ENCODE measurements at places on chromosomes 13 and 19.
A peak's percentile ranks its signal among the peaks of the same experiment; 100 is the strongest.

DNA sequence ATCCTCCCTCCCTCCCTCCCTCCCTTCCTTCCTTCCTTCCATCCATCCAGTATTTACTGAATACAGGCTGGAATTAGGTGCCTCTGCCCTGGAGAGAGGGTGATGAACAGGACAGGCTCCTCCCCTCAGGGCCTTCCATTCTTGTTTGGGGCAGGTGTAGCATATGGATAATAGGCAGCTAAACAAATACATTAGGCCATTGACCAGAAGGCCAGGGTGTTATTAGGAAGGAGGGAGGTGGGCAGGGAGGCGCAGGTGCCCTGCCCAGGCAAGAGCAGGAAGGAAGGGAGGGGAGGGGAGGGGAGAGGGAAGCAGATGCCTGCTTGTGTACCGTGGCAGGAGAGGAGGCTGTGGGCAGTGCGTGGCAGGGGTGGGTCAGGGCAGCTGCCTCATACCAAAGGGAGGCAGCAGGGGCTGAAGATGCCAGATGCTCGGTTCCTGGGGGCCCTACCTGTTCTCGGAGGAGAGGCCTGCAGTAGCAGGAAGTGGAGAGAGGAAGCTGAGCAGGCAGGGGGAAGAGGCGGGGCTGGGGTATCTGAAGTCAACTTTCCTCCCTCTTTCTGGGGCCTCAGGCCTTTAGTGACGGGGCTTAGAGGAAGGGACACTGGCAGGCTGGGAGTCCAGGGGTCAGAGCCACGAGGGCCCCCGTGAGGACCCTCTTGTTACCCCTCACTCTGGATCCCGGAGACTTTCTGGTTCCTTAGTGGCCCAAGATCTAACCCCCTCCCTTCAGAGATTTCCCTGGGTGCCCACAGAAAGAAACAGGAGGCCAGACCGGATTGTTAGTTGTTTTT lies at the start of gene RINL:
Gene RINL, minus strand, starts transcription at position 495 of the 794 bp plus-strand sequence. CDS start 1,533 bp downstream, outside the sequence.
- DNase-seq: peak; percentile 50

DNA sequence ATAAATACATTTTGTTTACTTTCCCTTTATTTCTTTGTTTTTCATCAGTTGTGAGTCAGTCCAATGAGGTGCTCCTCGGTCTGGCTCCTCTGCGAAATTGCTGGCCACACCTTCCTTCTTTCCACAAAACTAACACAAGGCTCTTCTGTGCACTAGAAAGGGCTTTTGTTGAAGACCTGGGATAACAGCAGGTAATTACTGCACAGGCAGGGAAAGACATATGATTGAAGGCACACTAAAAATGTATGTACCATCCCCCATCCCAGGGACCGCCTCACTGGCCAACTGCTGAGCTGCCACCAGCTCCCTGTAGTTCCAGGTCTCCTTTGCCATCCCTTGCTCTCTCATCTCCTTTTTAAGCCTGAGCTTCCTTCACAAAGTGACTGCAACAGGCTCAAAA lies 180.5 kb downstream of the EFNB2 start:
- no peak for DNase-seq

GRCh38 chr19:17281391-17282304 lies at the start of gene ANKLE1:
Gene ANKLE1 (plus strand): TSS chr19:17281901. CDS start chr19:17281921, 20 bp downstream.
- peak; percentile 21 for DNase-seq

DNA sequence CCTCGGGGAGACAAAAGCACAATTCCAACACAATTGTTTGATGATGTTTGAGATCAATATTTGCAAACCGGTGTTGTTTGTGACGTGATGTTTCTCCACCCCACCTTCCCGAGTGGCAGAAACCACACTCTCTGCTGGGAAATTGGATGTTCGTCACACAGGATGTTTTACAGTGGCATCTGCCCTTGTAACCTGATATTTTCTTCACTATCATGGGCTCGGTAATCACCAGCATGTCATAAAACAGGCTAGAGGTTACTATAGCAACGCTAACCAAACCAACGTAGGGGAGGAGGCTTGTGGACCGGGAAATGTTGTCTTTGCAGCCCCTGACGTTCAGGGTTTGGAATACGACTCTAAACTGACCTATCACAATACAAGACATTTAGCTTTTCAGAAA lies 454.5 kb downstream of the IRS2 start:
- DNase-seq: no peak

DNA sequence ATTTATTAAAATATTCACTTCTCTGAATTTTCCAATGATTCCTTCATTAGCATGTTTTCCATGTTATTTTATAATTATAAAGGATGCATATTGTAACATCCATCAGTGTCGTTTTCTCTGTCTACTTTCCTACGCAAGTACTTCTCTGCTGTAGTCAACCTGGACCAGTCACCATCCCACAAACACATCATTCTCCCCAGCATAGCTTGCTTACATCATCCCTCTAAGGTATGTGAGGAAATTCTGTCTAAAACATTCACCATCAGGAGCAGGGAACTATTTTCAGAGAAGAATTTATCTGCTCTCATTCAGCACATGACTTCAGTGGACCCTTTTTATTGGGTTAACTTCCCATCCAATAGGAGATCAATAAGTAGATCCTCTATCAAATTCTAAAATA lies 806.1 kb upstream of the ARGLU1 start:
- DNase-seq: no peak

- DNase-seq: no peak
These were observed 8.4 kb downstream of the KANK3 start for GRCh38 chr19:8334458-8335342.

- no peak for DNase-seq
These were observed 37.5 kb upstream of the PCDH20 start for GRCh38 chr13:61453121-61453520.

DNA sequence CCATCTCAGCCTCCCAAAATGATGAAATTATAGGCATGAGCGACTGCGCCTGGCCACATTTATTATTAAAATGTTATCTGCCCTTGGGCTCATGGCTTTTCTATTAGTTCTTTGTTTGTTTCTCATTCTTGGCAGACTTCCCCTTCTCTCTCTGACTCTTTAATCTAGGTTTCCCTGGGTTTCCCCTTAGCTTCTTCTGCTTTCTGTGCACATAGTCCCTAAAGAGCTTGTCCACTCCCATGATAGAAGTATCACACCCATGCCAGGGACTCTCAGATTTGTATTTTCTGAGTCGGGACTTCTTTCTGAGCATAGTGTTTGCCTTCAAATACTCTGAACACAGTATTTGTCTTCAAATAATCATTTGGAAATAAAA lies 38.6 kb upstream of the ITM2B start:
- DNase-seq: no peak

- no peak for DNase-seq
These were observed 34.8 kb downstream of the TGDS start for GRCh38 chr13:94561126-94561525.

GRCh38 chr13:79037197-79037596 lies 368.9 kb downstream of the RBM26 start:
- DNase-seq: no peak

- no peak for DNase-seq
These were observed 20.4 kb downstream of the MBD3L2B start for GRCh38 chr19:7000816-7001215.

DNA sequence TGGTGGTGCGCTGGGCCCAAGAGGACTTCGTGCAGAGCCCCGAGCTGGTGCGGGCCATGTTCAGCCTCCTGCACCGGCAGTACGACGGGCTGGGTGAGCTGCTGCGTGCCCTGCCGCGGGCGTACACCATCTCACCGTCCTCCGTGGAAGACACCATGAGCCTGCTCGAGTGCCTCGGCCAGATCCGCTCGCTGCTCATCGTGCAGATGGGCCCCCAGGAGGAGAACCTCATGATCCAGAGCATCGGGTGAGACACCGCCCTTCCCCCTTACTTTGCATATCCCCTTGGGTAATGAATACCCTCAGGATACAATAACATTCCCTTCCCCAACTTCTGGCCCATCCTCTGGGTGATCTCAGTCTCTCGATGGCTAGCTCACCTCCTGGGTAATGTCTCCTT lies 60.9 kb downstream of the RYR1 start:
- no peak for DNase-seq

- DNase-seq: no peak
These were observed 16.6 kb downstream of the ADAMTS10 start for GRCh38 chr19:8593931-8594330.

- DNase-seq: no peak
These were observed 123.1 kb downstream of the CDK8 start for GRCh38 chr13:26377038-26377437.

DNA sequence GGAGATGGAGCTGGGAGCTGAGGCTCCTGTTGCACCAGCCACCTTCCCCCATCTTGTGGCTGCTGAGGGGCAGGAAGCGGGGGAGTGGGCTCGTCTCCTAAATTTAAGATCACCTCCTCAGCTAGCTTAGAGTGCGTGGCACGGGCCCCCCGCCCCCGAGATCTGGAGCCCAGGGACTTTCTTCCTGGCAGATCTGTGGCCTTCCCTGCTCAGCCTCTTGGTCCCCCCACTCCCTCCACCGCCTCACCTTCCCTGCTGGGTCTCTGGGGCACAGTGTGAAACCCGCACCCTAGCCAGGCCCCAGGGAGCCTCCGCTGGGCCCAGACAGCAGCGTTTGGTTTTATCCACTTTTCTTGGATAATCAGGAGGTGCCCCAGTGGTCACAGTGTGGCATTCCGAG lies 35.9 kb downstream of the MAU2 start:
- DNase-seq: no peak

DNA sequence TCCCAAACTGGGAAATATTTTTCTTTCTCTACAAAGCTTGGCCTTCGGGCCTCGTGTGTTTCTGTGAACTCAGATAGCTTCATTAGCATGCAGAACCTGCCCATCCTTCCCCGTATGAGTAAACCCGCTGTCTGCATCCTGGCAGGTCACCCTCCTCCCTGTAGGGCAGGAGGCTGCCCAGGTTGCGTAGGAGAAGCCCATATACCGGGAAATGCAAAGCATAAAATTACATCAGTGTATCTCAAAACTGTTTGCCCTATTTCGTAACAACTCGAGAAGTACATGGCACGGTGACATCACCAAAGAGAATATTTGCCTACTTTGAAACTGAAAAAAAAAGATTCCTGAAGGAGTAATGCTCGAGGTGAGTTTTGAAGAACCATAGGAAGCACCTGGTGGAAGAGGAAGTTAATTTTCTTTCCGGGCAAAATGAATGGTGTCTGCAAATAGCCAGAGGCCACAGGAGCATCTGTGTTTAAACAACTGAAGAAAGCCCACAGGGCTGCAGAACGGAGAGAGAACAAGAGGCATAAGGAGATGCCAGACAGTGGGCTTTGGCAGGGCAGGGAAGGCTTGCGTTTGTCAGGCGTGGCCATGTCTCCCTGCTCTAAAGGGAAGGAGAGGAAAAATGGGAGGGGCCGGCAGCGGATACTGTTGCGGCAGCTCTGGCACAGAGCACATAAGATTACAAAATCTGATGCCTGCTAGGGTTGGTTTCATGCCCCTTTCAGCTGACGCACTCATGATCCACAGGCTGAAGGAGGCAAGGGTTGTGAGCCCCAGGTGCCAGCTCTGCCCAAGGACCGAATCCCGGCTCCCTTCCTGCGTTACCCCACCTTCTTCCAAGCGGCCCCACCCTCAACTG lies 81.4 kb downstream of the IRS2 start:
- no peak for DNase-seq

DNA sequence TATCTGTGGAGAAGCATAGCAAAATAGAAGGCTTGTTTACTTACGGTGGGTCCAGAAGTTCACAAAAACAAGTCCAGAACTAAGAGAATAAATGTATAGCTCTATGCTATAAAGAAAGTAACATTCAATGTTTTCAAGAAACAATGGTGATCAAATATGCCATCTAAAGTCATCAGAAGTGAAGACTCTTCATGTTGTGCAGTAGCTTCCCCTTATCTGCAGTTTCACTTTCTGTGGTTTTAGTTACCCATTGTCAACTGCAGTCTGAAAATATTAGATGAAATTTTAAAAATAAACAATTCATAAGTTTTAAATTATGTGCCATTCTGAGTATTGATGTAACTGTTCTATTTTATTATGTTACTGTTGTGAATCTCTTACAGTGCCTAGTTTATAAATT lies 72.5 kb downstream of the EDNRB start:
- no peak for DNase-seq

DNA sequence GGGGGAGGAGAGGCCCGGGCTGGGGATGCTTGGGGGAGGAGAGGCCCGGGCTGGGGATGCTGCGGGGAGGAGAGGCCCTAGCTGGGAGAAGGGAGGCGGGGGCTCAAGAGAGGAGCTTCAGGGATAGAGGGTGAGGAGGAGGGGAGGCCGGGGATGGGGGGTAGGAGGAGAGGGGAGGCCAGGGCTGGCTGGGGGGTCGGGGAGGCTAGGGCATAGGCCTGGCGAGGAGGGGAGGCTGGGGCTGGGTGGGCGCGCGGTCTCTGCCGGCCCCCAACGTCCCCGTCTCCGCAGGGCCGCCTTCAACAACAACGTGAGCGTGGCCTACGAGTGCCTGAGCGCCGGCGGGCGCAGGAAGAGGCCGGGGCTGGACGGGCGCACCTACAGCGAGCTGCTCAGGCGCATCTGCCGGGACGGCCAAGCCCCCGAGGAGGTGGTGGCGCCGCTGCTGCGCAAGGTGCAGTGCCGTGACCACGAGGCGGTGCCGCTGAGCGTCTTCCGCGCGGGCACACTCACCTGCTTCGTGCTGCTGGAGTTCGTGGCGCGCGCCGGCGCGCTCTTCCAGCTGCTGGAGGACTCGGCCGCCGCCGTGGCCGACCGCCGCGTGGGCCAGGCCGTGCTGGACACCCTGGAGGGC lies 11.4 kb downstream of the TPGS1 start:
- DNase-seq: peak; percentile 47

DNA sequence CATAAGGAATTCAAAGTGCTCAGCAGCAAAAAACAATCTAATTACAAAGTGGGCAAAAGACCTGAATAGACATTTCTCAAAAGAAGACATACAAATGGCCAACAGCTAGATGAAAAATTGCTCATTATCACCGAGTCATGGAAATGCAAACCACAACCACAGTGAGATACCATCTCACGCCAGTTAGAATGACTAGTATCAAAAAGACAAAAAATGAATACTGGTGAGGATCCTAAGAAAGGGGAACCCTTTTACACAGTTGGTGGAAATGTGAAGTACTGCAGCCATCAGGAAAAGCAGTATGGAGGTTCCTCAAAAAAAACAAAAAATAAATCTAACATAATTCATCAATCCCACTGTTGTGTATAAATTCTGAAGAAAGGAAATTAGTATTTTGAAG lies 1206.1 kb downstream of the EFNB2 start:
- no peak for DNase-seq

DNA sequence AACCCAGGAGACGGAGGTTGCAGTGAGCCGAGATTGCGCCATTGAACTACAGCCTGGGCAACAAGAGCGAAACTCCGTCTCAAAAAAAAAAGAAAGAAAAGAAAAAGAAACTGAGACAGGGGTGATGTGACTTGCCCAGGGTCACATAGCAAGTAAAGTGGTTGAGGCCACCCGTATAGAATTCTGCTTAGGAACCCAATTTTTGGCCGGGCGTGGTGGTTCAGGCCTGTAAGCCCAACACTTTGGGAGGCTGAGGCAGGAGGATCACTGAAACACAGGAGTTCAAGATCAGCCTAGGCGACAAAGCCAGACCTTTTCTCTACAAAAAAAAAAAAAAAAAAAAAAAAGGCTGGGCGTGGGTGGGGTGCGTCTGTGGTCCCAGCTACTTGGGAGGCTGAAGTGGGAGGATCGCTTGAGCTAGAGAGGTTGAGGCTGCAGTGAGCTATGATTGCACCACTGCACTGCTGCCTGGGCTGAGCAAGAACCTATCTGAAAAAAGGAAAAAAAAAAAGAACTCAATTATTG lies 1.3 kb downstream of the SNRPA start:
- no peak for DNase-seq
